ENCODE measurements at places on chromosomes 7 and 10. TPM values are rescaled to one million over a fixed set of nuclear protein-coding genes. Genes with fewer than 3 reads are reported as not detected.

DNA sequence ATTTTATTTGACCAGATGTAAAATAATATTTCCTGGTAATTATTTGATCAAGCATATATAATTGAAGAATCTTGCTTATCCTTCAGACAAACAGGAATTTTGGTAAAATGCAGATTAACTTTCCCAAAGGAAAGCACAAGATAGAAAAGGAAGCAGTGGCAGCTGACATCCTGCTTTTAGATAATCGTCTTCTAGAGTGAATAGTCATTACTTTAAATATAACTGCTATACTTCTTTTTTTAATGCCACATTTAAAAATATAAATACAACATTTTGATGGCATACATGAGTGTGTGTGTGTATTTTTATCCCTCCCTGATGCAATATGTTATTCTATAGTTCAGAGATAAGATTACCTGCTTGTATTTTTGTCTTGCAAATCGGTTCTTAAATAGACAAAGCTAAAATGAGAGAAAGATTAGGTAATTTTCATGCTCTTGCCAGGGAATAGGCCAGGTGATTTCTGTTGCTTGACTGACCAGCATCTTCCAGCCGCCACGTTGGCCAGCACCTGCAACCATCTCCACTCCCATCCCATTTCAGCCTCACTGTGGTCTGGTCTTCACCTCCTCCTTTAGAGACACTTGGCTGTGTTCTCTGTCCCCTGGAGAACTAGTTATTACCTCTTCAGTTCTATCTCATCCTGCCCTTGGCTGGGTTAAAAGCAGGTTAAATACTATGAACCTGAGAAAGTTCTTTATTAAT, 58.1 kb downstream of the MDFIC start:
- no peaks in the 10 kb centered on the region for H3K36me3 ChIP-seq
- H3K27ac ChIP-seq = peak overlapping the region; percentile 44
- H3K4me3 ChIP-seq = no peak overlapping the region
- peaks cover 7% of the 10 kb centered on the region for H3K4me1 ChIP-seq

GRCh38 chr10:43596546-43596945, 9.7 kb upstream of the ZNF485 start:
- no peaks in the 10 kb centered on the region for H3K27me3 ChIP-seq
- no peaks in the 10 kb centered on the region for H3K36me3 ChIP-seq
- H3K4me3 ChIP-seq = no peak overlapping the region
- H3K27ac ChIP-seq = no peak overlapping the region
- no peaks in the 10 kb centered on the region for H3K4me1 ChIP-seq

DNA sequence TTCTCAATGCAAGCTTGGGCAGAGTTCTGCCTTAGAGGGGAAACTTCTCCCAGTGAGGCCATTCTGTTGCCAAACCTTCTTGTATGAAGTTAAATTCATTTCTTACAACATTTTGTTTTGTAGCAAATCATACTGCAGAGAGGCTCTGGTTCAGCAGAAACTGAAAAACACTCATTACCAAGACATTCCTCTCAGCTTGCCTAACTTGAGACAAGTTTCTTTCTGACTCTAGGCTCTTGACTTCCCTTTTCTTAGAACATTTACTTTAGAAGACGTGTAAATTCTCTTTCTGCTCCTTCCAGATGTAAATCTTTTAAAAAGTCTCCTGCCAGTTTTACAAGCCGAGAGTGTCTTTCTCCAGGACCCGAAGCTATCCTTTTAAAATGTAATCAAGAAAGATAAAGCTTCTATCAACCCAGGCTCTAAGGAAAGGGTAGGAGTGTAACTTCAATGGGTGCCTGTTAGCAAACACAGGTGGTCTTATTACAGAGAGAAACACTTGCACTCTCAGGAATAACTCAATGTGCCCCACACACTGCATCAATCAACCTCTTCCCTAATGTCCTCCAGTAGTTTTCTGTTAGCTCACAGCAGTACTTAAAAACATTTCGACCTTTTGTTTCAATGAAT, 80.5 kb upstream of the TAS2R16 start:
- H3K4me3 ChIP-seq = no peak overlapping the region
- DNase-seq = no peak
- H3K27me3 ChIP-seq = no peaks in the 10 kb centered on the region
- H3K4me1 ChIP-seq = no peaks in the 10 kb centered on the region

GRCh38 chr10:73991884-73992245, 6.1 kb upstream of the VCL start:
- H3K4me3 ChIP-seq = no peak overlapping the region
- no peaks in the 10 kb centered on the region for H3K36me3 ChIP-seq
- no peak for DNase-seq
- H3K27me3 ChIP-seq = no peaks in the 10 kb centered on the region
- H3K27ac ChIP-seq = no peak overlapping the region

DNA sequence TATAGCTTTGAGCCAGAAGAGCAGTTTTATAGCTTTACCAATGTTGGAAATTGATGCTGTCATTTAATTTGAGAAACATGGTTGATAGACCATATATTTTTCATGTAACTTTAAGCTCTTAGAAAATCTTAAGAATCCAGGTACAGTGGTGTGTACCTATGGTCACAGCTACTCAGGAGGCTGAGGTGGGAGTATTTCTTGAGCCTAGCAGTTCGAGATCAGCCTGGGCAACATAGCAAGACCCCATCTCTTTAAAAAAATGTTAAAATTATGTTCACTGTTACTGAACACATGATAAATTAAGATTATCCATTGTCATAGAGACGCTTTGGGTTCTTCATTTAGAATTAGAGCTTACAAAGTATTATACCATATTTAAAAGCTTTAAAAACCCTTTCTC, 18.2 kb downstream of the REEP3 start:
- H3K4me3 ChIP-seq = no peak overlapping the region
- H3K4me1 ChIP-seq = no peaks in the 10 kb centered on the region
- no peaks in the 10 kb centered on the region for H3K27me3 ChIP-seq
- no peak for DNase-seq

The FBH1 gene
- total RNA-seq = 29.5 TPM

The FAM107B gene
- 46.6 TPM for total RNA-seq

GRCh38 chr10:46539596-46540411, 16.7 kb downstream of the GPRIN2 start:
- H3K4me3 ChIP-seq = no peak overlapping the region
- no peaks in the 10 kb centered on the region for H3K27me3 ChIP-seq
- no peak for DNase-seq
- H3K36me3 ChIP-seq = no peaks in the 10 kb centered on the region
- peak overlapping the region; percentile 17 for H3K27ac ChIP-seq
- H3K4me1 ChIP-seq = no peaks in the 10 kb centered on the region

The LIPM gene
- not detected for total RNA-seq

The ANK3 gene
- total RNA-seq = 28.5 TPM

DNA sequence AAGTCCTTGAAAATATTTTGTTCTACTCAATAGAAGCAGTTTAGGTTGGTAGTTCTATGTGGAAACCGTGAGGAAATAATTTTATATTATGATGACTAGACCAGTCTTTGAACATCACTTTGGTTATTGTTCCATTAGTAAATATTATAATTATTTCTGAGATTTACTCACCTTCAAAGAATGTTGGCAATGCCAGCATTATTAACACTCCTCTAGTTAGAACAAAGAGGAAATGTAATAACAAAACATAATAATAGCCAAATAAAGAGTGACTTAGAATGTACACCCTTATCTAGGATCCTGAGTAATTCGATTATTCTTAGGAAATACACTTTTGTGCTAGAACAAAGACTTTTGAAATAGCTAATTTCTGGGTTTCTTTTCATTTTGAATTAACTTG, 121.1 kb downstream of the CFTR start:
- peaks cover 10% of the 10 kb centered on the region for H3K4me1 ChIP-seq
- no peak overlapping the region for H3K27ac ChIP-seq
- H3K4me3 ChIP-seq = no peak overlapping the region
- DNase-seq = no peak
- H3K27me3 ChIP-seq = no peaks in the 10 kb centered on the region

DNA sequence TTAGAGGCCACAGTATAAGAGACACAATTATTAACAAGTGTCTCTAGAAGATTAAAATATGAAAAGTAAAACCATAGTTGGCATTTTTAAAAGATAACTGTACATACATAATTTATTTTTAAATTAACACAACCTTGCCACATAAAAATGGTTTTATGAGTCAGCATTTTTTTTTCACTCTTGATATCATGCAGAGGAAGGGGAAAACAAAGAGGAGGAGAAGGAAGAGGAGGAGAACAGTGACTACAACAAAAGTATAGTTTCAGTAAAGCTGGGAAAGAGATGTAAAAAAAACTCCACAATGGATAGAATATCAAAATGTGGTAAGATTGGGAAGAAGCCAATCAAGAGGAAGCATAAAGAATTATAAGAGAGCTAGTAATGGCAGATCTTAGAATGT, 34.0 kb downstream of the CH25H start:
- no peaks in the 10 kb centered on the region for H3K36me3 ChIP-seq
- DNase-seq = no peak
- H3K27ac ChIP-seq = no peak overlapping the region

GRCh38 chr10:80284522-80284921, 4.9 kb downstream of the MAT1A start:
- no peaks in the 10 kb centered on the region for H3K27me3 ChIP-seq
- H3K4me3 ChIP-seq = no peak overlapping the region
- H3K27ac ChIP-seq = no peak overlapping the region
- no peaks in the 10 kb centered on the region for H3K36me3 ChIP-seq
- DNase-seq = no peak
- no peaks in the 10 kb centered on the region for H3K4me1 ChIP-seq

- H3K4me3 ChIP-seq = no peak overlapping the region
- no peak for DNase-seq
- no peaks in the 10 kb centered on the region for H3K27me3 ChIP-seq
- peaks cover 23% of the 10 kb centered on the region for H3K4me1 ChIP-seq
- H3K27ac ChIP-seq = no peak overlapping the region
- no peaks in the 10 kb centered on the region for H3K36me3 ChIP-seq
These were observed 66.5 kb downstream of the DIP2C start for GRCh38 chr10:623014-623413.

- H3K27ac ChIP-seq = no peak overlapping the region
- no peaks in the 10 kb centered on the region for H3K4me1 ChIP-seq
- H3K4me3 ChIP-seq = no peak overlapping the region
- no peak for DNase-seq
- H3K27me3 ChIP-seq = no peaks in the 10 kb centered on the region
- no peaks in the 10 kb centered on the region for H3K36me3 ChIP-seq
These were observed 162.8 kb upstream of the KCND2 start for GRCh38 chr7:120110169-120110568.

The C10orf62 gene
- total RNA-seq = 0.34 TPM

DNA sequence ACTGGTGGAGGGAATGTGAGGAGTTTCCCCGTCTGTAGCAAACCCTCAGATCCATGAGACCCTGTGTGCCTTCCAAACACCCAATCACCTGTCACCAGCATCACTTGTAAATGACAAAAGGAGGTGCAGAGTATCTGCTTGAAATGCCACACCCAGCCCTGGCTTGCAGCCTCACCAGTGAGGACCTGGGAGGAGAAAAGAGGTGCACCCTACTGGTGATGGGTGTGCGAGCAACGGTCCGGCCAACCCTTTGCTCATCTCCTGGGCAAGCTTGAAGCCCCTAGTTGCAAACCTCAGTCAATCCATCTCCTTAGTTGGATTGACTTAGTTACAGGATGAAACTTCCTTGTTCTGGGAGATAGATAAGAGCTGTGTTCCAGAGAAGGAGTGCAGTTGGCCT, 62.4 kb upstream of the WAPL start:
- no peaks in the 10 kb centered on the region for H3K36me3 ChIP-seq
- H3K4me1 ChIP-seq = no peaks in the 10 kb centered on the region
- DNase-seq = no peak
- H3K4me3 ChIP-seq = no peak overlapping the region

DNA sequence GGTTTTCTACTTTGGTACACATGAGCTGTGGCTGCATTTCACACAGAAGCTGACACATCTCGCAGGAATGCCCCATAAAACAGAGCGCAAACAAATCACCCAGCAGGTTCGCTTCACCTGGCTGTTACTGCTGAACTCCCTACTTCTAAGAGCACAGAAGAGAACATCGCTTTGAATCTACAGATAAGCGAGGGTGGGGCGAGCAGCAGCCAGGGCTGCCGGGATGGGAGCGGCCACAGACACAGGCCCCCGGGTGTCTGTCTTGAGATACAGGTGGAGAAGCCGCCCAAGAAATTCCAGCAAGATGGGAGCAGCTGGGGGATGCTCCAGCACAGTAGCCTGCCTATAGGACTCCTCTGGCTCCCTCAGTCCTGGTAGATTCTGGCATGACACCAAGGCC, 27.4 kb downstream of the OGDHL start:
- no peaks in the 10 kb centered on the region for H3K4me1 ChIP-seq
- no peak for DNase-seq
- H3K4me3 ChIP-seq = no peak overlapping the region
- no peaks in the 10 kb centered on the region for H3K27me3 ChIP-seq
- H3K27ac ChIP-seq = no peak overlapping the region

- no peak overlapping the region for H3K27ac ChIP-seq
- no peak overlapping the region for H3K4me3 ChIP-seq
- H3K36me3 ChIP-seq = no peaks in the 10 kb centered on the region
- no peaks in the 10 kb centered on the region for H3K4me1 ChIP-seq
These were observed 6.7 kb downstream of the KCP start for GRCh38 chr7:128903621-128904361.

- H3K4me1 ChIP-seq = no peaks in the 10 kb centered on the region
- H3K27ac ChIP-seq = no peak overlapping the region
- DNase-seq = no peak
- no peak overlapping the region for H3K4me3 ChIP-seq
- no peaks in the 10 kb centered on the region for H3K36me3 ChIP-seq
- H3K27me3 ChIP-seq = no peaks in the 10 kb centered on the region
These were observed 98.9 kb downstream of the C10orf105 start for GRCh38 chr10:71620642-71621041.

Measured in pancreas (tissue), 10 donors.